ENCODE measurements at places on chromosomes 6 and 20.

GRCh38 chr6:26234421-26235301 lies 130.3 kb upstream of the BTN3A2 start:
- H3K36me3 ChIP-seq = no peaks in the 10 kb centered on the region
- H3K4me3 ChIP-seq = peak overlapping the region; percentile 5
- H3K27me3 ChIP-seq = no peaks in the 10 kb centered on the region
- no peaks in the 10 kb centered on the region for H3K4me1 ChIP-seq
- peak overlapping the region; percentile 71 for H3K27ac ChIP-seq

DNA sequence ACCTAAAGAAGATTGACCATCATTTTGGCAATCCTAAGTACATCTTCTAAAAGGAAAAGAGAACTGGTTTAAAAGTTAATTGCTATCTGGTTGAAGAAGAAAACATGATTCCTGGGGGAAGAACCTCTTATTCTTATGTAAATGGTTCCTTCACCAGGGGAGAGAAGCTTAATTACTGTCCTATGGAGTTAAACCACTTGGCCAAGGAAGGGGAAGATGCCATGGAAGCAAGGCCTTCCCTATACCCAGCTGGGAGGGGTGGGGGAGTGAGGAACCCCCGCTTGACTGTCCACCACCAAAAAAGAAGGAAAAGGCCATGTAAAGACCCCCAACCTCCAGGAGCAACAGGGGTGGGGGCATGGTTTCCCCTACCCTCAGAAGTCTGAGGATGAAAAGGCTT lies 962.1 kb downstream of the GRIK2 start:
- no peak overlapping the region for H3K4me3 ChIP-seq
- no peak overlapping the region for H3K27ac ChIP-seq
- no peaks in the 10 kb centered on the region for H3K4me1 ChIP-seq
- H3K27me3 ChIP-seq = no peaks in the 10 kb centered on the region

GRCh38 chr6:159713984-159714383 lies 13.3 kb upstream of the WTAP start:
- no peak overlapping the region for H3K27ac ChIP-seq
- H3K27me3 ChIP-seq = no peaks in the 10 kb centered on the region
- H3K36me3 ChIP-seq = peaks cover 1% of the 10 kb centered on the region
- no peaks in the 10 kb centered on the region for H3K4me1 ChIP-seq
- no peak overlapping the region for H3K4me3 ChIP-seq
- DNase-seq = no peak

DNA sequence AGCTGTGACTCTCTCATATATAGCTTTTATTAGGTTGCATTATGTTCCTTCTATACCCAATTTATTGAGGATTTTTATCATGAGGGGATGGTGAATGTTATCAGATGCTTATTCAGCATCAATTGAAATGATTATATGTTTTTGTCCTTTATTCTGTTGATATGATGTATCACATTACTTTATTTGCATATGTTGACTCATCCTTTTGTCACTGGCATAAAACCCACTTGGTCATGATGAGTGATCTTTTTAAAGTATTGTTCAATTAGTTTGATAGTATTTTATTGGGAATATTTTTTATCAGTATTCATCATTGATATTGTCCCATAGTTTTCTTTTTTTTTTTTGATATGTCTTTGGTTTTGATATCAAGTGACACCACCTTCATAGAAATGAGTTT lies 529.9 kb downstream of the MMUT start:
- H3K27ac ChIP-seq = no peak overlapping the region
- no peaks in the 10 kb centered on the region for H3K4me1 ChIP-seq
- H3K27me3 ChIP-seq = no peaks in the 10 kb centered on the region
- H3K36me3 ChIP-seq = no peaks in the 10 kb centered on the region

DNA sequence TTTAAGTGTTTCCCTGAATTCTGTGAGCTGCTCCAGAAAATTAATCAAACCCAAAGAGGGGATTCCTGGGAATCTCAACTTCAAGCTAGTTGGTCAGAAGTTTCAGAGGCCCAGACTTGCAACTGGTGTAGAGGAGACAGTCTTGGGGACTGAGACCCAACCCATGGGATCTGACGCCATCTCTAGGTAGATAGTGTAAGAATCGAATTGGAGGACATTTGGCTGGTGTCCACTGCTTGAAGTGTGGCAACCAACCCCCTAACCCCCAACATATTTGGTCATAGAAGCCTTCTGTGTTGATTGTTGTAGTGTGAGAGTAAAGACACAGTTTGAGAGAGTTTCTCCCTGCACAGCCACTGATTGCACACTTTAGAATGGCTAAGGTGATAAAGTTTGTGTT lies 103.5 kb upstream of the CARMIL1 start:
- H3K4me3 ChIP-seq = no peak overlapping the region
- H3K27ac ChIP-seq = no peak overlapping the region
- no peaks in the 10 kb centered on the region for H3K36me3 ChIP-seq
- no peaks in the 10 kb centered on the region for H3K27me3 ChIP-seq
- DNase-seq = no peak

DNA sequence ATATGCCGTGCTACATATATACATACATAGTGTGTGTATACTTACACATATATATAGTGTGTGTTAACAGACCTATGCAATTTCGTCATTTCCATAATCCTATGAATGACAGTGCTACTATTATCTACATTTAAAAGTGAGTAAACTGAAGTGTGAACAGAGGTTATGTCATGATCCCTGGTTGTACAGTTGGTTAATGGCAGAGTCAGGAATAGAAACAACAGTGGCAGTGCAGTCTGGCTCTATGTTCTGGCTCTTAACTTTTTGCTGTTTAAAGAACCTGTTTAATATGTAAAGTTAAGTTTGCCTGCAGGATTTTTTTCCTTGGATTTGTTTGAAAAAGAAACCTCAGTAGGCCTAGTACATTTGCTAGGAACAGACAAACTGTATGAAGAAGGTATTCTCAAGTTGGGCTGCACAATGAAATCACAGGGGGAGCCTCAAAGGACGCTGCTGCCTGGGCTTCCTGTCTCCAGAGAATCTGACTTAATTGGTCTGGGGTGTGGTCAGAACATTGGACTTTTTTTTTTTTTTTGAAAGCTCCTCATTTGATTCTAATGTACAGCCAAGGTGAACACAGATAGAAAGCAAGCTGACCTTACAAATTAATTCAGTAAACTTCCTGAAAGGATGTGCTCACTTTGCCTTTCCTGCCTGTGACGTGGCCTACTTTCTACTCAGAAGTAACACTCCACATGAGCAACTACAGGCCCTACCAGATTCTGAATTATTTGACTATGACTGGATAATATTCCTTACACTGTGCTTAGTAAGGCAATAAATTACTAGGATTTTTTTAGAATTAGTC lies 29.4 kb downstream of the PLCB1 start:
- H3K4me1 ChIP-seq = peaks cover 10% of the 10 kb centered on the region
- H3K36me3 ChIP-seq = no peaks in the 10 kb centered on the region

GRCh38 chr6:13194852-13195251 lies 133.5 kb downstream of the TBC1D7 start:
- peak; percentile 52 for DNase-seq
- no peaks in the 10 kb centered on the region for H3K27me3 ChIP-seq
- H3K4me3 ChIP-seq = no peak overlapping the region
- H3K27ac ChIP-seq = no peak overlapping the region
- H3K4me1 ChIP-seq = no peaks in the 10 kb centered on the region
- no peaks in the 10 kb centered on the region for H3K36me3 ChIP-seq

DNA sequence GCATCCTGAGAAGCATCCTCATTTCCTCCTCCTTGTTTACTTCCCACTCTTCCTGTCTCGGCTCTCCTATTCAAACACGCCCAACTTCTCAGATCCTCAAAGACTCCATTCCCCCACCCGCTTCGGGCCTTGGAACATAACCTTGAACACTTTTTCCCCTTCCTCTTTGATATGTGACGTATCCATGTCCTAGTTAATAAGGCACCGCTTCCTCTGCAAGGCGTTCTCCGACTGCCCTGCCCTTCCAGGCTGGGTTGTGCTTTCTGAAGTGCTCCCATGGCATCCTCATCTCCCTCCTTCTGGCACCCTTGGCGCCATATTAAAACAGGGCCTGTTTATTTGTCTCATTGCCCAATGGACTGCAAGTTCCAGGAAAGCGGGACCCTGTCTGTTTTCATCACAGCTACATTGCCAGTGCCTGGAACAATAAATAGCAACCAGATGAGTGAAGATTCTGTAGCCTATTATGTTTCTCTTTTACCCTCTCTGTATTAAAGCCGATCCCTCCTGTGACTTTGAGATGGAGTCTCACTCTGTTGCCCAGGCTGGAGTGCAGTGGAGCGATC lies 115.3 kb upstream of the TRAF3IP2 start:
- no peak for DNase-seq
- H3K27ac ChIP-seq = no peak overlapping the region
- H3K4me3 ChIP-seq = no peak overlapping the region

DNA sequence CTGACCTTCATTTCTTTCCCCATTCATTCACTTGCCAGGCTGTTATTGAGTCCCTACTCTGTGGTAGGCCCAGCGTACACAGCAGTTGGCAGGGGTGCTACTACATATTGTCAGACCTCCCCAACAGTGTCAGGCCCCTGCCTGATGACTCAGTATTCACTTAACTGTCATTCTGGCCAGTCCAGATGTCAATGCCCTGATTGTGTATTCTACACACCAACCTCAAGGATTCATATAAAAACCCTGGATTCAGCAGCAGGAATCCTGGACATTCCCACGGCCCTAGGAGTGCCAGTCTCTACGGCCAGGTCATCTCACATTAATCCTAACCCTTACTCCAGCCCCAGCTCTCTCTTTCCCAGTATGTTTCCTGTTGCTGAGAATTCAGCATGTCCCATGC lies 151.5 kb downstream of the TASP1 start:
- DNase-seq = no peak
- H3K4me1 ChIP-seq = no peaks in the 10 kb centered on the region
- H3K36me3 ChIP-seq = peaks cover 7% of the 10 kb centered on the region
- no peak overlapping the region for H3K4me3 ChIP-seq
- H3K27ac ChIP-seq = no peak overlapping the region

DNA sequence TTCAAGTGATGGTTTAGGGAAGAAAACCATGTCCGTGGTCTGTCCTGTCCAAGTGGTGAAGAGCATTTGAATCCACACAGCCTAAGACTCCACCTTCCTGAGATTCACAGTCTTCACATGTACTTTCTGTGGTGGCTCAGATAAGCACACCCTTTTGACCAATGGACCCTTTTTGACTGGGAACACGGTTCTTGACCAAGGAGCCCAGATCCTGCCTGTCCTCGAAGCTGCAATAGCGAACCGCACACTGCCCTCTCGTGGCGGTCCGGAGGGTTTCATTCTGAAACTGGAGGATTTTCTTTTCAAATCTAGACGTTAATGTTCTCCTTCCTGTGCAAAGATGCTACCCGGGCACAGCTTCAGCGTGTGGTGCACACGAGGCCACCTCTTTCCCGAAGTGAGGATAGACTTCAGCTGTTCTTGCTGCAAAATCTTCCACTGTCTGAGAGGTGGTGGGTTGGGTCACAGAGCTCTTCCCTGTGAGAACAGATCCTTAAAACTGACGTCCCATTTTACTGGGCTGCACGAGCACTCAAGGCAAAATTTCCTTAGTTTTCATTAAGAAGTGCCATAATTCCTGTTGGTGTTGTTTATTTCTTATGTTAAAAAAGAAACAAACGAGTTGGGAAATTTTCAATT lies 90.5 kb downstream of the SYNJ2 start:
- H3K36me3 ChIP-seq = peaks cover 9% of the 10 kb centered on the region
- no peak overlapping the region for H3K4me3 ChIP-seq
- DNase-seq = peak; percentile 83
- peaks cover 6% of the 10 kb centered on the region for H3K4me1 ChIP-seq

DNA sequence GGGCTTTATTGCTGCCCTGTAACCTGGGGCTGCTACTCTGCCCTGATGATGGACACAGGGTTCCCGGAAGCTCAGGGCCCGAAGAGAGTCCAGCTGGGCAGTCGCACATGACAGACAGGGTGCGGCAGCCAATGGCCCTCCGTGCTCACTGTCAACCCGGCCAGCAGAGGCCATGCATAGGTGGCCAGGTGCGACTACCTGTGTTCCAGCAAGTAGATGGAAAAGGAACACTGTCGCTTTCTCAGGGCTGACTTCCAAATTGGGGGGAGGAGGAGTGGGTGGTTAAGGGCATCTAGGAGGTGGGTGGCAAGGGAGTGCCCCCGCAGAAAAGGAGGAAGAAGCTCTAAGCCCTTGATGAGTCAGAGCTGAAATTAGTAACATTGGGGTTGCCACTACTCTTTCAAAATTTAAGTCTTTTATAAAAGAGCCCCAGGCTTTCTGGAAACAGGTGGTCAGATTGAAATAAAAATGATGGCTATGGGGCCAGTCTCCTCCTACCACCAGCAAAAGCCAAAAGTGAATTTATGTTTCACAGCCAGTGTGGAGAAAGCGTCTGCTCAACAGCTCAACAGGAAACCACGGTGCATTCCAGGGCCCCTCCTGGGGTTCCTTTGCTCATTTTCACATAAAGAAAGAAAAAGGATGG lies 2.3 kb upstream of the RAMACL start:
- no peak for DNase-seq
- no peaks in the 10 kb centered on the region for H3K27me3 ChIP-seq
- no peak overlapping the region for H3K27ac ChIP-seq
- peaks cover 23% of the 10 kb centered on the region for H3K4me1 ChIP-seq
- no peak overlapping the region for H3K4me3 ChIP-seq
- H3K36me3 ChIP-seq = no peaks in the 10 kb centered on the region

DNA sequence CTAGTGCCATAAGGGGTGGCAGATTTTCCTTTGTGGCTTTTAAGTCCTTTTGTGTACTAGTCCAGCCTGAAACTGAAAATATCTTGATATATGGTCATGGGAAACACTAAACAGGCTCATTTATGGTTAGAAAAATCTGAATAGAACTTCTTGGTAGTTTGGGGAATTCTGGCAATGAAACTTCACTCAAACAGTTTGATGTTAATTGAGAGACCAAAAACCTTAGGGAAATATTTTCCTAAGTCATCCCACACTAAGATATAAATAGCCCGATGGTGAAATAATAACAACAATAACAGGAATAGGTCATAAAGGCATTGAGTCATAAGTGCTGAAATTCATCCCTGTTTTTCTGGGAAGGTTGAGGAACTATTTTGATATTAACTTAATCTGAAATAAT lies 146.2 kb upstream of the SMLR1 start:
- no peaks in the 10 kb centered on the region for H3K4me1 ChIP-seq
- no peaks in the 10 kb centered on the region for H3K36me3 ChIP-seq
- no peaks in the 10 kb centered on the region for H3K27me3 ChIP-seq
- peak overlapping the region; percentile 45 for H3K27ac ChIP-seq
- DNase-seq = peak; percentile 56
- no peak overlapping the region for H3K4me3 ChIP-seq

- no peak overlapping the region for H3K4me3 ChIP-seq
- H3K36me3 ChIP-seq = no peaks in the 10 kb centered on the region
- DNase-seq = peak; percentile 22
- no peak overlapping the region for H3K27ac ChIP-seq
These were observed 55.5 kb downstream of the PDE7B start for GRCh38 chr6:135906972-135907465.

DNA sequence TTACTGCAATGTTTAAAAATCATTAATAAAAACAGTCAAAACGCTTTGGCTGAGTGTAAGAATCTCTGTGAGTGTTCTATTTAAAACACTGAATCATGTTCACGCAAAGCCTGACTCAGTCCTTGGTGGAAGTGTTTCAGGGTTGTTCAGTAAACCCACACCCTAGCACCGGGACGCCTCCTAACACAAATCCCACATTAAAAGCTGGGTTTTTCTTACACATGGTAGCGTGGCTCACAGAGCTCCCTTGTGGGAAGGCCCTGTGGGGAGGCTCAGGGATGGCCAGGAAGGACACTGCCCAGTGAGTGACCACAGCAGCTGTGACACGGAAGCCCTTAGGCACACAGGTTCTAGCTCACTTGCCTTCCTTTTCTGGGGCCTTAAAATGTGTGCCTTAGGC lies 80.2 kb downstream of the GMPR start:
- peaks cover 5% of the 10 kb centered on the region for H3K4me1 ChIP-seq
- H3K27me3 ChIP-seq = no peaks in the 10 kb centered on the region
- no peak overlapping the region for H3K4me3 ChIP-seq
- H3K27ac ChIP-seq = peak overlapping the region; percentile 80
- peaks cover 3% of the 10 kb centered on the region for H3K36me3 ChIP-seq
